ENCODE measurements at places on chromosomes 6 and 20.

DNA sequence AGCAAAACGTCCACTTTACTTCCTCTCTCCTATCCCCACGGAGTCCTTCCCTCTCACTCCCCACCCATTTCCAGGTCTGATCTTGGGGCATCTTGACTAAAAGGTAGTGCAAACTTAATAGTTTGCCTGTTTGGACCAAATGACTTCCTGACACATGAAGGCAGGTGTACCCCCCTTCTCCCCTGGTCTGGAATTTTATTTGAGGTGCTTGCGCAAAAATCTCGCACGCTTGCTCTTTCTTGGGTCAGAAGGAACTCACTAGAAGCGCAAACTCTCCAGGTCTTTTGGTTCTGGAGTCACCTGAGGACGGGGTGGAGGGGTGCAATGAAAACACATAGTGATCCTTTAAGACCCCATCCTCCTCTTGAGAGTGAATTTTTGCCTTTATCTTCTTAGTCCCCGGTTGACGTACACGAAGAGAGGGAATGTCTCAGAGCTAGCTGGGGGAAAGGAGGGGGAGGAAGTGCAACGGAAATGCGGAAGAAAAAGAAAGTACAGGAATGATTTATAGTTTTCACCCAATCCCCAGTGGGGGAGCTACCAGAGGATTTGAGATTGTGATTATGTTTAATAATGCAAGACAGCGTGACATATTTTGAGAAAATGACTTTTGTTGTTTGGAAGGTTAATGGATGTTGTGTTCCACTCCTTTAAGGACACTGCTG lies 4.9 kb downstream of the ADGRB3 start:
- DNase-seq = no peak

DNA sequence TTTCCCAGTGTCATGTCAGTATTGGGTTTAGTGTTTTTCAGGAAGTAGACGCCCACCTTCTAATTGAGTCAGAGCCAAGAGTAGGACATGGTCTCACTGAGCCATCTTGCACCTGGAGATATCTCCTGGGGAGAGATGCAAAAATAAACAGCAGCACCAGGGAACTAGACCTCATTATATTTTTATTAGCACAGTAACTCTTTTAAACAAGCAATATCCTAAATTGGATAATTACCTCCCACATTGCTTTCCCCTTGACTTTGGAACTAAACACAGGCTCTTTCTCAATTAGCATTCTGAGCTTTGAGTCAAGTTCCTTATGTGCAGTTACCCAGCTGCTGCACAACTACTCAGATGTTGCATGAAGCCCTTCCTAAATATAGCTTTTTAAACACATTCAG lies 175.4 kb downstream of the IBTK start:
- no peak for DNase-seq

DNA sequence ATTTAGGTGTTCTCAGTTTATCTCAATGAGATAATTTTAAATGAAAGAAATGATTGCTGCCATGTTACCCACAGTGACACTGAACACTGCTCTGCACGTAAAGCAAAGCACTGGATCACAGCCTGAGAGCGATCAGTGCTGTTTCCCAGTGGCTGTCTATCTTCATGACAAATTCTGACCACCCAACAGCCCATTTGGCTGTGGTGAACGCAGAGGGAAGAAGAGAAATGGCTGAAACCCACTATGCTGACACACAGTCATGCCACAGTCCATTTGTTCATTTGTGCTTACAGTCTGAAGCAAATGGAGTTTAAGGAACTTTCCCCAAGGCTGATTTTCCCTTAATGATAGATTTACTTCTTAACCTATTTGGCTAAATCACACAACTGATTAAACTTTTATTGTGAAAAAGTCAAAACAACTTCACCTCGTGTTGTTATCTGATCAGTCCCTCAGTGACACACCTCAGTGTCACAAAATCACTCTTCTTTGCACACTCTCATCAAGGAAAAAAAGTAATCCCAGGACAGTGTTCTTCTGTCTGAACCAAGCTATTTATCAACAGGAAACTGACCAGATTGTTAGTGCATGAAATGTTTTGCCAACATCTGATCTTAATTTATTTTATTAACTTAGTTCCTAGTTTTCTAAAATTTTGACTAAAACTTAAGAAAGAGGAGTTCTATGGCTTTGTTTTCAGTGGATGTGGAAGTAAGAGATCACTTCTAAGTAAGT lies 225.1 kb downstream of the TBX18 start:
- no peak for DNase-seq

DNA sequence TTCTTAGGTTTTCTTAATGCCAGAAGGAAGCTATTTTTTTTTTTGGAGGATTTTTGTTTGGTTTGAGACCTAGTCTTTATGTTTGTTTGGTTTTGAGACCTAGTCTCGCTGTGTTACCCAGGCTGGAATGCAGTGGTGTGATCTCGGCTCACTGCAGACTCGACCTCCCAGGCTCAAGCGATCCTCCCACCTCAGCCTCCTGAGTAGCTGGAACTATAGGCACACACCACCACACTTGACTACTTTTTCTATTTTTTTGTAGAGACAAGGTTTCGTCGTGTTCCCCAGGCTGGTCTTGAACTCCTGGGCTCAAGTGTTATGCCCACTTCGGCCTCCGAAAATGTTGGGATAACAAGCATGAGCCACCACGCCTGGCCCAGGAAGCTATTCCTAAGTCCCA lies 67.8 kb upstream of the NHSL1 start:
- DNase-seq = no peak

GRCh38 chr6:127391094-127391953 lies 47.9 kb upstream of the ECHDC1 start:
- DNase-seq = no peak

- no peak for DNase-seq
These were observed 318.1 kb downstream of the CLIC5 start for GRCh38 chr6:45697605-45698004.

DNA sequence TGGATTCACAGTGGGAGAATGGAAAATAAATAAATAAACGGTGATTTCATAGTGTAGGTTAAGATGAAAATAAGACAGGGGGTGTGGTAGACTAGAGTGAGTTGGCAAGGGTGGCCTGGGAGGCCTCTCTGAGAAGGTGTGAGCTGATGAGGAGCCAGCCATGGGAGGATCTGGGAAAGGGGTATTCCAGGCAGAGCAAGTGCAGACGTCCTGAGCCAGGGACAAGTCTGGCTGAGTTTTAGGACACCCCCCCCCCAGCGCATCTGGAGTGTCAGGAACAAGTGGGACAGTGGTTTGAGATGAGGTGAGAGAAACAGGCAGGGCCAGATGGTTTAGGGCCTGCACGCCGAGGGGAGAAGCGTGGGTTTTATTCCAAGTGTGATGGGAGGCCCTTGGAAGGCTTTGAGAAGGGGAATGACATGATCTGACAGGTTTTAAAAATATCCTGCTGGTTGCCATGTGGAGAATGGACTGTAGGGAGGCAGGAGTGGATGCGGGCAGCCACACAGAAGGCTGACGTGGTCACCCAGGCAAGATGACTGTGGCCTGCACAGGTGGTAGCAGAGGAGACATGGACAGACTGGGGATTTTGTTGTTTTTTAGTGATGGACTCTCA lies 21.1 kb upstream of the CCM2L start:
- no peak for DNase-seq

DNA sequence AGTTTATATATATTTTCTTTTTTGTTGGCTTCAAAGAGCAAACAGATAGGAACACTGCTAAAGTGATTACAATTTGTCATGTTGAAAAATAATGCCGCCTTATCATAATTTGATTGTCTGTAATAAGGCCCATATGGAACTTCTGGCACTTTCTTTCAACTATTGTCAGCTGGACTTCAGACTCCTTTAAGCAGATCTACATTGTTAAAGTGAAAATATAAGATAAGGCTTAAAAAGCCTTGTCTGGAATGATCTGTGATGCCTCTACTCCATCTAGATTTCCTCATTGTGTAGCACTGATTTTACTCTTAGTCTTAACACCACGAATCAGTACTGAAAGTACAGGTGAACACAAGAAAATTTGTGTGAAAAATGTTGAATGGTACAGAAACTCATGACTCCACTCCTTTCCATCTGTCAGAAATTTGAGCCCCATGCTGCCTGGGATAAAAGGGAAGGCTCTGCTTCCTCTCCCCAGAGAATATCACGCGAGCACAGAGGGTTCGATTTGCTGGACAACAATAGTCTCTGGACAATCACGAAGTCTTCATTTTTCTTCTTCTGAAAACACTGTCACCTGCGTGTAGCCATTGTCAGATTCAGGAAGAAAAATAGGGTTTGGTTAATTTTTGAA lies 56.0 kb downstream of the BCAS1 start:
- no peak for DNase-seq

GRCh38 chr6:8857160-8857559 lies 421.8 kb upstream of the SLC35B3 start:
- no peak for DNase-seq

DNA sequence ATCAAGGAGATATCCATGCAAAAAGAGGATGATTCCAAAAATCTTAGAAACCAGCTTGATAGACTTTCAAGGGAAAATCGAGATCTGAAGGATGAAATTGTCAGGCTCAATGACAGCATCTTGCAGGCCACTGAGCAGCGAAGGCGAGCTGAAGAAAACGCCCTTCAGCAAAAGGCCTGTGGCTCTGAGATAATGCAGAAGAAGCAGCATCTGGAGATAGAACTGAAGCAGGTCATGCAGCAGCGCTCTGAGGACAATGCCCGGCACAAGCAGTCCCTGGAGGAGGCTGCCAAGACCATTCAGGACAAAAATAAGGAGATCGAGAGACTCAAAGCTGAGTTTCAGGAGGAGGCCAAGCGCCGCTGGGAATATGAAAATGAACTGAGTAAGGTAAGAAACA lies 10.1 kb upstream of the SNRNP48 start:
- no peak for DNase-seq

GRCh38 chr6:131807644-131808459 lies at the start of gene ENPP1:
Gene ENPP1 (plus strand): TSS chr6:131808020. CDS start chr6:131808036, 16 bp downstream.
- DNase-seq = peak; percentile 51

- DNase-seq = no peak
These were observed 26.2 kb upstream of the FOXP4 start for GRCh38 chr6:41519745-41520699.

DNA sequence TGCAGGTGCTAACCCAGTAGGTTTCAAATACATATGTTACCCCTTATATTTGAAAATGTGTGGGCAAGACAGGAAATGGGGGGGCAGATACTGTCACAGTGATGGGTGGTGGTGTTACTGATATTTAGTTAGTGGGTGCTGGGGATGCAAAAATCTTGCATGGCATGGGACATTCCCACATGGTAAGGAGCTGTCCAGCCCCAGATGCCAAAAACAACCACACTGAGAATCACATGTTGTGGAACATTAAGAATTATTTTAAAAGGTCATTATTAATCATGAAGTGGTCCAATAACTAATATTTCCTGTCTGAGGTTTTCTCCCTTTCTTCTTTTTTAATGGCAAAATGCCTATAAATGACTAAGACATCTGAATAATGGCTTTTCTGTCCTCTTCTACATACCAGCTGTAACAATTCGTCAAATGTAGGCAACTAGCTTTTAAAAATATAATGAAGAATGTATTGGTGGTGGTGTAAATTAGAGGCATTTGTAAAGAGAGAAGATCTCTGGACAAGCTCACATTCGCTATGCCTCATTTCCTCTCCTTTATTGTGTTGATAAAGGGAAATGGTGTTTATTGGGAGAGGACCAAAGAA lies 57.3 kb upstream of the SLC35B3 start:
- DNase-seq = no peak

Measured in hypothalamus (tissue), 51 donors.